ENCODE measurements at places on chromosomes 5 and 9.
A peak's percentile ranks its signal among the peaks of the same experiment; 100 is the strongest.

GRCh38 chr9:132127888-132128534 is 33.8 kb upstream of the NTNG2 start:
- DNase-seq = no peak

GRCh38 chr9:75930730-75931321 is 40.4 kb downstream of the PCSK5 start:
- no peak for DNase-seq

DNA sequence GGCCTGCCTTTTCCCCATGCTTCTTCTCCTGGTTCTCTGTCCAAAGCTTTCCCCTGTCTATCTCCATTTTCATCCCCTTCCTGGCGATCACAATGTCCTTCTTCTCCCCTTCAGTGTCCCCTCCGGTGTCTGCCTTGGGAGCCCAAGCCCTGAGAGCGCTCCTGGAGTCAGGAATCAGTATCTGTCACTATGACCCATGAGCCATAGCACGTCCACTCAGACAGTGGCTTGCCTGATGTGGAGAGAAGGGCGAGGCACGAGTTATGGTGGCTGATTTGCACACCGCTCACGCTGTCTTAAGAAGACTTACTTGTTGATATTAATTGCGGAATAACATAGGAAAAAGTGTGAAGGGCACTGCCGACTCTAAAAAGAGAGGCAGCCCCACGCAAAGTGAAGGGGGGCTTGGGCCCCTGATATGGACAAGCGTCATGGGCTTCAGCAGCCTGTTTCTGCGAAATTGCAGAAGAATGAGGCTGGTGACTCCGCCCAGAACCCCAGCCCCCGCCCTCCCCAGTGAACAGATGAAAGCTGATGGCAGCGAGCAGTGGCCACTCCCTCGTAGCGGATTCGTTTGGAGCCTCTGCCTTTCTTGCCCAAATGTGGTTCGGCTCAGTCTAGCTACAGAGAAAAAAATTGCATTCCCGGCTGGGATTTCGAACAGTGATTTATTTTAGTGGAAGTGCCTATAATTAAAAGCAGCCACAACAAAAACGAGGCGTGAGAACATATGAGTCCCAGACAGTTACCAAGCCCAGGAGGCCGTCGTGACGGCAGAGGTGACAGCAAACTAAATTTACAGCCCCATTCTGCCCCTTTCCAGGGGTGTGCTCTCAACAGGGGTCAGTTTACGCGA is 149.8 kb downstream of the ICE1 start:
- no peak for DNase-seq

DNA sequence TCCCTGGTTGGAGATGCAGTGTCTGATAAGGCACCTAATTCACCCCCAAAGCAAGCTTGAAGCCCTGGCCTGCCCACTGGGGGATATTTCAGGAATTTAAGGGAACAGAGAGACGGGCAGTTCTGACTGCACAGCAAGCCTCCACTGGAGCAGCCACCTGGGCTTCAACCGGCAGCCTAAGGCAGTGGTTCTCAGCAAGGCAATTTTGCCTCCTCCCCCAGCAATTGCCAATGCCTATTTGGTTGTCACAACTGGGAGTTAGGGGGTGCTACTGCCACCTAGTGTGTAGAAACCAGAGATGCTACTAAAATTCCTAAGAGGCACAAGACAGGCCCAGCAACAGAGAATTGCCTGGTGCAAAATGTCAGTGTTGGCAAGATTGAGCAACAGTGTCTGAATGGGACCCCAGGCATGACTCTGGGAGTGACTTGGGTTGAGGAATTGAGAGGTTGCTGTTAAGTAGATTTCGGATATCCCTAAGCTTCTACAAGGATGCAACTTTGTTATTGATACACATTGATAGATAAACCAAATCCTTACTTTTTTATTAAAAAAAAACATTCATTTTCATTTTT is 58.7 kb upstream of the CTSL start:
- DNase-seq = no peak

GRCh38 chr9:506281-506680 is 291.6 kb downstream of the DOCK8 start:
- DNase-seq = no peak

DNA sequence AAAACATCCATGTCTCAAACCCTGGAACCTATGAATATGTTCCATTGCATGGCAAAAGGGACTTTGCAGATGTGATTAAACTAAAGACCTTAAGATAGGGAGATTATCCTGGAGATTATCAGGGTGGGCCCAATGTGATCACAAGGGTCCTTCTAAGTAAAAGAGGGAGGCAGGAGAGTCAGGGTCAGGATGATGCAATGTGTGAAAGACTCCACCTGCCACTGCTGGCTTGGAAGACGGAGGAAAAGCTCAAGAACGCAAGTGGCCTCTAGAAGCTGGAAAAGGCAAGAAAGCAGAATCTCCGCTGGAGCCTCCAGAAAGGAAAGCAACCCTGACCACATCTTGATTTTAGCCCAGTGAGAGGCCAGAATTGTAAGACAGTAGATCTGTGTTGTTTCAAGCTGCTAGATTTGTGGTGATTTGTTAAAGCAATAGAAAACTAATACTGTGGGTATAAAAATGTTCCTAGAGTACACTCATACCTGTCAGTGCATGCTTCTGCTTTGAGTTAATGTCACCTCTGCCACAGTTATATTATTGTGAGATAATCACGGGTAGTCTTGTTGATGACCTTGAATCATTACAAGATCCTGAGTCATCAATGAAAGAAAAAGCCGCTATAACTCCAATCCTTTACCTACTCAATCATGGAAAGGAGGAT is 93.5 kb upstream of the TNPO1 start:
- no peak for DNase-seq

DNA sequence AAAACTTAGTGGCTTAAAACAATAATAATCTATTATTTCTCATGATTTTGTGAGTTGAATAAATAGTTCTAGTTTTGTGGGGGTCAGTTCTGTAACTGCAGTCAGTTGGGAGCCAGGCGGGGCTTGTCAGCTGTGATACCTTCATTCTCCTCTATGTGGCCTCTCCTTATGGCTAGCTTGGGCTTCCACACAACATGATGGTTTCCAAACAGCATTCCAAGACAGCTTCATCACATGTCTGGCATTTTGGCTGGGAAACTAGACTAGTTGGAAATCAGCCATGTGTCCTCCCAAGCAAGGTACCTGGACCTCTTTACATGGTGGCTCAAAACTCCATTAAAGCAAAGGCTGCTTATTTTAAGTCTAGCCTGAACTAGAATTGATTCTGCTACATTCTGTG is 61.4 kb upstream of the RANBP3L start:
- no peak for DNase-seq

- no peak for DNase-seq
Observed at GRCh38 chr5:127834094-127834531, 130.9 kb downstream of the CCDC192 start.

DNA sequence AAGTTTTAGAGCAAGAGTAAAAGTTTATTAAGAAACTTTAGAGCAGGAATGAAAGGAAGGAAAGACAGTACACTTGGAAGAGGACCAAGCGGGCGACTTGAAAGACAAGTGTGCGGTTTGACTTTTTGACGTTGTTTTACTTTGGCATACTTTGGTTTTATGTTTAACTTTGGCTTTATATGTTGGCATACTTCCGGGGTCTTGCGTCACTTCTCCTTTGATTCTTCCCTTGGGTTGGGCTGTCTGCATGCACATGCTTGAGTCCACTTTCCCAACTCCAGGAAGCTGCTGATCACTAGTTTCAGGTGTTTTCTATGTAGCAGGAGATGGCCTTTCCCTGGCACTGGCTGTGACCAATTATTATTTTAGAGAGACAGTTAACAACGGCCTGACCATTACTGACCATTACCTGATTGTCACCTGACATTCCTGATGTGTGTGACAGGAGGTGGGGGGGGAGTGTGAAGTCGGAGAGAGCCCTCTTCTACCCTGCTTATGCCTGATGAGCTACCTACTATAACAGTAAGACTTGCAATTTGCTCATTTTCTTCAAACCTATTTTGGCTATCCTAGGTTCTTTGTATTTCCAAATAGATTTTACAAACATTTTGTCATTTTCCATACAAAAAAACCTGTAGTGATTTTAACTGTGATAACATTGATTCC is 45.5 kb downstream of the TNFSF8 start:
- no peak for DNase-seq

GRCh38 chr5:168875832-168876231 is 296.7 kb upstream of the PANK3 start:
- DNase-seq = no peak

DNA sequence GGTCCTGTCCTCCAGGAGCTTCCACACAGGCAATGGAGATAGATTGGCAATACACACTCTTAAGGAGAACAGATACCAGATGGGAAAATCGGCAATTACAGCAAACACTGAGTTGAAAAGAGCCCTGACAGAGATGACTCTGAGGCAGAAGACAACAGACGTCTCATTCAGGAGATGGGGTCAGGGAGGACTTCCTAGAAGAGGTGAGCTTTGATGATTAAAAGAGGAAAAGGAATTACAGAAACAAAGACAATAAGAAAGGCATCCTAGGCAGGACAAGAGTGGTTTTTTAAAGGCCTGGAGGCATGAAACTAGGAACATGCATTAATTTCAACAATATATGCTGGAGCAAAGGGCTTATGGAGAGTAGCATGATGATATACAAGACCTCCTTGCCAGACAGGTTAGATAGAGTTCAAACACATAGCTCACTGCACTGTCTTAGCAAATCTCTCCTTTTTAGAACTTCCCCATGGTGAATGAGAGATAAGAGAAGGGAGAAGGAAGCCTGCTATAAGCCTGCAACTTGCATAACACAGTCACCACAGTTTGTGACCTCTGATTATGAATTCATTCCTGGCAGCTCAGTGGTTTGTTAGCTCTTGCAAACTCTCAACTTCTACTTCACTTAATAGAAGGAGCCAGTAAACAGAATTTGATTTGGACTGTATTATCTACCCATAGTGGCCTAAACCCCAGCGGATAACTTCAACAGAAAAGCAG is 48.5 kb downstream of the SIL1 start:
- DNase-seq = no peak

DNA sequence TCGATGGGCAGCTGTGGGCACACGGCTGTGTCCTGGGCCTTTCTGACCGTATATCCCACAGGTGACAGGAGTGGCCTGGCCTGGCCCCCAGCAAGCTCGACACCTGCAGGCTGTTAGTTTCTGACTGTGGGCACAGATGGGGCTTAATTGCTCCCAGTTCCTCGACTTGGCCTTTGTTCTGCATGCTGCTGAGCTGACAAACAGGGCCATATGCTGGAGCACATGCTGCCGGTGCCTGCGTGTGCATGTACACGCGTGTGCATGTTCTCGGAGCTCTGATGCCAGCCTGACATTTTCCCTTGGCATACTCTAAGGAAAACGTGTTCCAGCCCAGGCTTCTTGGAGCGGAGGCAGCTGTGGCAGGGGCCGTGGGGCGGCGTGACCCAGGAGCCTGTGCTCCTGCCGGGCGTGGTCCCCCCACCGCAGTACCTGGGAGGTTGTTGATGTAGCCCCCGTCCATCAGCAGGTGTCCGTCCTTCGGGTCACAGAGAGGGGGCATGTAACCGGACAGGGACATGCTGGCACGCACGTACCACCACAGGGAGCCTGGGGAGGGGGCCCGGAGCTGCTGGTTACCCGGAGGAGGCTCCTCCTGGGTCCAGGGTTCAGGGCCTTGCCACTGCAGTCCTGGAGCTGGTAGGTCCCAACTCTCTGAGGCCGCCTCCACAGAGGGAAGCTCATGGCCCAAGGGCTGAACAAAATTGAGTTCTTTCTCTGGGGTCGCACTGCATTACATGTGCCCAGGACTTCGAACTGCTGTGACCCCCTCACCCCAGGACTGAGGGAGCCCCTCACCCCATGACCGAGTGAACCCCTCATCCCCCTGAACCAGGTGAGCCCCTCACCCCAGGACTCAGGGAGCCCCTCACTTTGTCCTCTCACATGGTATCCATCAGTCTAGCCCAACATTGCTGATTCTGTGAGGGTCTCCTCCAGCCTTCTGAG is 4.1 kb upstream of the NSMF start:
- no peak for DNase-seq

GRCh38 chr5:158117467-158118160 is 258.7 kb upstream of the CLINT1 start:
- no peak for DNase-seq

DNA sequence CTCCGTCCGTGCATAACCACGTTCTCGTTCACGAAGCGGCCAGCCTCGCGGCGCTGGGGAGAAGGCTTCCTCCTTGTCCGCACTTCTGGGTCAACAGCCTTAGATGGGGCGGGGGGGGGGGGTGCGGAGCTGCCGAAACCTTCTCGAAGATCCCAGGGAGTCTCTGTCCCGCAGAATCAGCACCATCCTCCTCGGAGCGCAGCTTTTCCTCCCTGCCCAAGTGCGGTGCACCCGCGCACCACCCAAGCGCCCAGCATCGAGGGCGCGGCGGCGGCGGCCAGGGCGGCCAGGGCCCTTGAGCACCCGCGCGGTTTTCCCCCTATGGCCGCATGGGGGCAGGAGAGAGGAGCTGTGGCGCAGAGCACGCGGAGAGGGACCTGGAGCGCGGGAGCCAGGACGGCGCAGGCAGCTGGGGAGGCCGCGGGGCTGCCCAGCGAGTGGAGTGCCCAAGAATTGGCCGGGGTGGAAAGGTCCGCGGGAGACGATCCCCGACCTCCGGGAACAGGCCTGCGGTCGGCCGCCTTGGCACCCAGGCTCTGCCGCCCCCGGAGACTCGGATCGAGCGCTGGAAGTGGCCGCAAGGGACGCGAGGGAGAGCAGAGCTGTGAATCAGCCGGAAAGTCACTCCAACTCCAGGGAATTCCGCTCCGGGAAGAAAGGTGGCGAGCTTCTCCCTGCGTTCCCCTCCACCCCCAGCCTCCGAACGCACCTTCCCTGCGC is 43.1 kb downstream of the TMEM174 start:
- DNase-seq = peak; percentile 82

- DNase-seq = peak; percentile 45
Observed at GRCh38 chr5:159510282-159510681, 180.0 kb upstream of the IL12B start.

DNA sequence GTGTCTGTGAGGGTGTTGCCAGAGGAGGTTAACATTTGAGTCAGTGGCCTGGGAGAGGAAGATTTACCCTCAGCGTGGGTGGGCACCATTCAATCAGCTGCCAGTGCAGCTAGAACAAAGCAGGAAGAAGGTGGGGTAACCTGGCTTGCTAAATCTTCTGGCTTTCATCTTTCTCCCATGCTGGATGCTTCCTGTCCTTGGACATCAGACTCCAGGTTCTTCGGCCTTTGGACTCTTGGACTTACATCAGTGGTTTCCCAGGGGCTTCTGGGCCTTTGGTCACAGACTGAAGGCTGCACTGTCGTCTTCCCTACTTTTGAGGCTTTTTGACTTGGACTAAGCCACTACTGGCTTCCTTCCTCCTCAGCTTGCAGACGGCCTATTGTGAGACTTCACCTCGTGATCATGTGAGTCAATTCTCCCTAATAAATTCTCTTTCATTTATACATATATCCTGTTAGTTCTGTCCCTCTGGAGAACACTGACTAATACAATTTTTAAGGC is 38.1 kb downstream of the PBX3 start:
- no peak for DNase-seq

- DNase-seq = no peak
Observed at GRCh38 chr9:68706363-68707201, 1.5 kb downstream of the PIP5K1B start.

- no peak for DNase-seq
Observed at GRCh38 chr9:97978371-97979130, 4.6 kb upstream of the ANP32B start.

DNA sequence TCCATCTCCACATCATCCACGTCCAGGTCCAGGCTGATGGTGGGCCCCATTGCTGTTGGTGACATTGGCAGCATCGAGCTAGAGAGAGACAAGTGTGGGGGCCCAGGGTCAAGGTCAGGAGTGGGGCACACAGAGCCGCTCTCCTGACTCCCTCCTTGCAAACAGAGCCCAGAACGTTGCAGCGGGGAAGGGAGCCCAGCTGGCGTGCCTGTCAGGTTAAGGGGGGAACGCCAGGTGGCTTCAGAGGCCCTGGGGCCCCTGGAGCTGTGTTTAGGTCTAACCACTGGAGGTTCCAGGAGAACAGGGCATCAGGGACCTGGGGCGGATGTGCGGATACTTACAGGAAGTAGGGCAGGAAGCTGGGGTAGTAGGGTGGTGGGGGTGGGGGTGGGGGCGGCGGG is 7.5 kb downstream of the RNF44 start:
- no peak for DNase-seq

All from neural crest cell (in vitro differentiated cells).